ENCODE measurements at places on chromosomes 16 and 17.

DNA sequence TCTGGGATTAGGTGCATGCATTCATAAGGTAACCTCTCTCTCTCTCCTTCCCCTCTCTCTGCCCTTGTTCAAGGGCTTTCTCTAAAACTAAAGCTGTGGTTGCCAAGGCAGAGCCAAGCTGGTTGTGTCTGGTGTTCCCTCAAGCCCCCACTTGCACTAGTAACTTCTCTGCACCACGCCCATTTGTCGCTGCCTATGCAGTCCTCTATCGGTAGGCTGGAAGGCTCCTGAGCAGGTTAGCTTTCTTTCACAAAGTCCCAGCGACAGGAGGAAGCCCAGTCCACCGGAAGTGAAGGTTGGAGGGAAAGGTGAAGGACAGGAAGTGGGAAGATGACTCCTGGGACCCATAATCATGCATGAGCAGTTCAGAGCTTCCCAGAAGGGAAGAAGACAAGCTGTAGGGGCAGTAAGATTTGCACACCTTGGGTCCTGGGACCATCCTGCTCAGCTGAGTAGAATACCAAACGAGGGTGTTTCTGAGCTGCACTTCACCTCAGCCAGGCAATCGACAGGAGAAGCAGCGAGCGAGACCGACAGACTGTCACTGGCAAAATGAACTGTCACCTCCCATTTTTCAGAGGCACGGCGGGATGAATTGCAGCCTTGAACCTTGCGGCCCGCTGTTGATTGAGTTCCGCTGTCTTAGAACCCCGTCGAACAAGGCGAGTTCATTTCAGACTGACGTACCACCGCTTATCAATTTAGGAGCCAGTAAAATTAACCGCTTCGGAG lies 14.7 kb upstream of the SKAP1 start:
- peak; percentile 48 for DNase-seq

DNA sequence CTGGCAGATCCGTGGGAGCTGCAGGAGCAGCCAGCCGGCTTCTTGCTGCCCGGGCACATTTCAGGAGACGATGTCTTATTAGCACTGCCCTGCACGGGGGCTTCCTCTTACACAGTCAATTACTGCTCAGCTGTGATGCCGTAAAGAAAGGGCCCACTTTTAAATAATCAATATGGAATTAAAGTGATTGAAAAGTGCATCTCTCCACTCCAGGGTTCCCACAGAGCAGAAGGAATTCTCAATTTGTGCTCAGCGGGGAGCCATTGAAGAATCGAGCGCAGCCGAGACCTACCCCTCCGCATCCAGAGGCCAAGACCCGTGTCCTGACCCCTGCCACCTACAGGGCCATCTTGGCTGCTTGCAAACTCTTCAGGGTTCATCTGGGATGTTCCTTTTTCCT lies 399.4 kb upstream of the C16orf82 start:
- no peak for DNase-seq

- no peak for DNase-seq
Observed at GRCh38 chr17:39669897-39670735, 1.9 kb downstream of the PNMT start.

GRCh38 chr16:55480228-55480655 lies 1.2 kb downstream of the MMP2 start:
- DNase-seq, result no peak

- DNase-seq, result no peak
Observed at GRCh38 chr17:2940352-2940751, 123.1 kb downstream of the OR1D5 start.

DNA sequence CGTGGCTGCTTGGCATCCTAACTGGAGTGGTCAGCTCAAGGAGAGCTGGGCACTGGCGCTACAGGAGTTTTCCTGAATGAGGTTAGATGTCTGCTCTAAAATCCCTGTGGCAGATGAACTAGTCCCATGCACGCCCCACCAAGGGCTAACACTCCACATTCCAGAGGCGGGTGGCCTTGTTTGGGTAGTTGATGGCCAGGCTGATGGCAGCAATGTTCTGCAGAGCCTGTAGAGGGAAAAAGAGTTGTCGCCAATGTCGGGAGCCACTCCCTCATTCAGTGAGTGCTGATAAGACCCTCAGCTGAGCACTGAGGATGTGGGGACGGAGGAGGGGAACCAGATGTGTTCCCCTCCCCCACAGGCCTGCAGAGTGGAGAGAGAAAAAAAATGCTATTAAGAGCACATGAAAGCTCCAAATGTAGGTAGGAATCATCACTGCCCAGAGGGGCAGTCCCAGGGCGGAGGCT lies 42.5 kb upstream of the ATP2A3 start:
- no peak for DNase-seq

DNA sequence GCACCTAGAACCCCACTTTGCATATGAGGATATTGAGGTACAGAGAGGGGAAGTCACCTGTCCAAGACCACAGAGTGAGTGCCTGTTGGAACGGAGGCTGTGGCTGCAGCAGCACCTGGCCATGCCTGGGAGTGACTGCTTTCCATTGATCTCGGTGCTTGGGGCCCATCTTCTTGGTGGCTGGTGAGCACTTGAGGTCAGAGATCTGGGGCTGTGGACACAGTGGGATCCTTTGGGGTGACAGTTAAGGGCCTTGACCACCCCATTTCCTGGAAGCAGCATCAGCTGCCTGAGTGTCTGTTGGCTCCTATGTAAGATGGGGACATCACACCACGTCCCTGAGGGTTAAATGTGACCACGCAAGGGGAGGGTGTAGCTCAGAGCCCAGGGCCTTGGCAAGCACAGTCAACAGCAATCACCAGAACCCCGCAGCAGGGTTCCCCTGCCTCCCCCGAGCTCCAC lies 111.7 kb downstream of the IRF8 start:
- no peak for DNase-seq

- DNase-seq, result no peak
Observed at GRCh38 chr17:47649972-47650524, 329 bp downstream of the KPNB1 start.

DNA sequence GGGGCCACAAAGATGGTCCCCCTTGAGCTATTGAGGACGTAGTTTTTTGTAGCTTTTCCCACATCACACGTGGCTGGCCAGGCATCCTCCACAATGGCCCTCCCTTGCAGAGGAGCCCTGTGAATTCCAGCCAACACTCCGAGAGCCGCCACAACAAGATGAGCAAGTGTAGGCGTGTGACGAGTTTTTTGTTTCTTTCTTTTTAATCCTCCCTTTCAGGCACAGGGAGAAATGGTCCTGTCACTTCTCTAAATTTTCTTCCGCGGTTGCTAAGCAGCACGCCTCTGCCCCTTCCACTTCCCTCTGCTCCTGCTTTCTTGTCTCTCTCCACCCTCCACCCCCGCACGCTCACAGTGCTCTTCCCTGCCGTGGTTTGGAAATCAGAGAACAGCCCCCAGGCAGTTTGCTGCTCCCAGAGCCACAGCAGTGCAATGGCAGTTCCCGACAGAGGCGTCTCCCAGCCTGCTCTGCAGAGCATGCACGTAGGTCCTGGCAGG lies 68.0 kb upstream of the MRTFB start:
- no peak for DNase-seq

DNA sequence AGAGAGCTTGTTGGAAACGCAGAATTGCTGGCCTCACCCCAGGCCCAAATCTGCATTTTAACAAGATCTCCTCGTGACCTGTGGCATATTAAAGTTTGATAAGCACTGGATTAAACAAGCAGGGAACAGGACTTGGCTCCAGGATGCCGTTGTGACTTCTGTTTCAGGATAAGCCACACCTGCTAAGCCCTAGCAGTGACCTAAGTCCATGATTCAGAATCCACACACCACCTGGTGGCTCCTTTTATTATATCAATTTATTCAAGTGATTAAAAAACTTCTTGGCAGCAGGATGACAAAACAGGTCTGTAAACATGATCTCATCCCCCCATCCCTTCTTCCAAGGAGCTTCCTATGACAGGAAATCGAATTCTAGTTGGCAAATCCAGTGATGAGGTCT lies 9.1 kb downstream of the NAGPA start:
- no peak for DNase-seq

GRCh38 chr16:87974178-87974577 lies 22.9 kb downstream of the BANP start:
- no peak for DNase-seq

DNA sequence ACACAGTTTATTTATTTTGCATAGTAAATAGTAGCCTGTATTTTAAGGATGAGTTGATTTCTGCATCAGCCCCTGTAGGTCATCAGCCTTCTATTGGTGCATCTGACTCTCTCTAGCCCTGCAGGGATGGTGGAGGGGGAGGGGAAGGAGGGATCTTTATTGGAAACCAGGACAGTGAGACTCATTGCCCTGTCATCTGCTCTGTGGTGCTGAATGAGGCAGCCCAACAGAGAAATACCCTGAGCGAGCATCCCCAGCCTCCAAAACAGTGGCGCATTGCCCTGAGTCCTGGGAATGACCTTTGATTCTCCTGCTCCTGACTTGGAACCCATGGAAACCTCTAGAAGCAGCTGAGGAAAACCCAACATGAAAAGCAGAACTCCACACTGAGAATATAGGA lies 45.5 kb upstream of the STH start:
- DNase-seq, result no peak

- peak; percentile 19 for DNase-seq
Observed at GRCh38 chr16:47461598-47462266, 601 bp downstream of the PHKB start.
